ENCODE measurements at places on chromosomes 1 and 21. TPM values are rescaled to one million over a fixed set of nuclear protein-coding genes. Genes with fewer than 3 reads are reported as not detected.

The RAB3B gene
- polyA plus RNA-seq, result 5.5 TPM

The SYCP1 gene
- 0.30 TPM for polyA plus RNA-seq

The HRNR gene
- polyA plus RNA-seq, result 0.54 TPM

The TSPEAR gene
- polyA plus RNA-seq, result 0.95 TPM

The GUCA2B gene
- not detected for polyA plus RNA-seq

The OR2T8 gene
- polyA plus RNA-seq, result not detected

The ZMYND12 gene
- 4.7 TPM for polyA plus RNA-seq

The RNU1-4 gene
- polyA plus RNA-seq, result not detected

The ALPL gene
- 44.6 TPM for polyA plus RNA-seq

The CASQ1 gene
- 0.30 TPM for polyA plus RNA-seq

The ARHGEF16 gene
- polyA plus RNA-seq, result 19.4 TPM

The AGPAT3 gene
- polyA plus RNA-seq, result 73.1 TPM

The ZNF593OS gene
- 1.2 TPM for polyA plus RNA-seq

The NTNG1 gene
- polyA plus RNA-seq, result 24.9 TPM
